Stimulated activated CD8-positive, alpha-beta memory T cell treated with anti-CD3 and anti-CD28 coated beads, Interleukin-15, amount 100 ng/mL, for 1 hour (primary cell): ENCODE measurements at places on chromosomes 13 and 19.

GRCh38 chr13:103101500-103101899 lies 35.3 kb upstream of the SLC10A2 start:
- DNase-seq: no peak

GRCh38 chr13:110516500-110516899 lies 45.0 kb downstream of the RAB20 start:
- no peak for DNase-seq

DNA sequence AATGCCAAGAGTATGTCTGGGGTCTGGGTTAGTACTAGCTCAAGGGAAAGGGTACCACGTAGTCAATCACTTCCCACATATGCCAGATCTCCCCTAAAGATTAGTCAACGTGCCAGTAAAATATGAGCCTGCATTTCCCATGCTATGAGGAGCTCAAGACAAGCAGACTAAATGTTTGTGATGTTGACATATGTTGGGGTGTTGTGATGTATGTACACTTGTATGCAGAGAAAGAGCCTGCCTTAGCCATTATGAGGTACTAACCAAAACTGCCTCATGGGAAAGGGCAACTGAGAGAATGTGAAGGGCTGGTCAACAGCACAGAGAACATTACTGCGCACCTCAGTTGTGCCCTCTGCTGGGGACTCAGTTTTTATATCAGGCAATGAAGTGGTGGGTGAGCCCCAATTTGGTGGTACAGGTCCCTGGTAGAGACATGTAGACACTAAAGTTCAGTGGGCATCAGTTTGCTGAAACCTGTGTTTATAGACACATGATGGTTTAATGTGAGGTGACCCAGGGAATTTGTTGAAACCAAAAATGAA lies 287.0 kb downstream of the DCT start:
- no peak for DNase-seq

- no peak for DNase-seq
These were observed 13.5 kb upstream of the ESD start for GRCh38 chr13:46810440-46810839.

GRCh38 chr13:113302986-113303385 lies 5.9 kb downstream of the LAMP1 start:
- no peak for DNase-seq

DNA sequence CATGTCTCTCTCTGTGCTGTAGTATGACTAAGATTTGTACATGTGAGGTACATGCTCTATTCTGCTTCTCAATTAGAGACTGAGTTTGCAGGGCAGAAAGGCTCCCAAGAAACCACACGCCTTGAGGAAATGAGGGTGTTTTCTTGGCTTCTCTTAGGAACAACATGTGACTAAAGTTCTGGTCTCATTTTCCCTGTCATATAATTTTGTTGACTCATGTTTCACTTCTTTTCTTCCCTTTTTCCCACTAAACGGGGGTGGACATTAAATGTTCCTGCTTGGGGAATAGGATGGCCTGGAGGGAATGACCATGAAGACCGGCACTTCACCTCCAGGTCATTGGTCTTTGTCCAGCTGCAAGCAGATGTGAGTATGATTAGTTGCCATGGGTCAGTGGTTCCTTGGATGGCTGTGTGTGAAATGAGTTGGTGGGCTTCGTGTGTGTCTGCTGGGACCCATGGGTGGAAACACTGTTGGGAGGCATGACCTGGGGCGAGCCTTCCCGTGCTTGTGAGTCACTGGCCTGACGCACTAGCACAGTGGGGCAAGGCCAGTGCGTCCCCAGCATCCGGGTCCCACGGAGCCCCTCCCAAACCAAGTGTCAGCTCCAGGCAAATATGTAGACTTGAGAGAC lies 56.6 kb downstream of the COL4A1 start:
- no peak for DNase-seq
